Stimulated activated naive CD4-positive, alpha-beta T cell (primary cell): ENCODE measurements at places on chromosomes 11 and 22.
A peak's percentile ranks its signal among the peaks of the same experiment; 100 is the strongest.

GRCh38 chr22:39216143-39216490 is 28.7 kb downstream of the PDGFB start:
- no peak for DNase-seq

DNA sequence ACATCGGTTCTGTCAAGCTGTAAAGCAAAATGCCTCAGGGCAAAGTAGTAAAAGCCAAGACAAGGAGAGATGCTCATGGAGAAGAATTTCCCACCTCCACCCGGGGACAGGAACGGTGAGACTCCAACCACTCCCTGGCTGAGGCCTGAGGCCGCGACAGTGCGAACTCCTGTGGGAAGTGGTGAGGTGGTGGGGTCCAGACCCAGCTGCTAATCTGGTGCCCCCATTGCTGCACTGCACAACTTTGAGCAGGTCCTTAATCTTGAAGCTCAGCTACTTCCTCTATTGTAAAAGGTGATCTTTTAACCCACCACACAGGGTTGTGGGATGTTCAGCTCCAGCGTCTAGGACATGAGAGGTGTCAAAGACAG is 83.9 kb downstream of the ZC3H12C start:
- no peak for DNase-seq

DNA sequence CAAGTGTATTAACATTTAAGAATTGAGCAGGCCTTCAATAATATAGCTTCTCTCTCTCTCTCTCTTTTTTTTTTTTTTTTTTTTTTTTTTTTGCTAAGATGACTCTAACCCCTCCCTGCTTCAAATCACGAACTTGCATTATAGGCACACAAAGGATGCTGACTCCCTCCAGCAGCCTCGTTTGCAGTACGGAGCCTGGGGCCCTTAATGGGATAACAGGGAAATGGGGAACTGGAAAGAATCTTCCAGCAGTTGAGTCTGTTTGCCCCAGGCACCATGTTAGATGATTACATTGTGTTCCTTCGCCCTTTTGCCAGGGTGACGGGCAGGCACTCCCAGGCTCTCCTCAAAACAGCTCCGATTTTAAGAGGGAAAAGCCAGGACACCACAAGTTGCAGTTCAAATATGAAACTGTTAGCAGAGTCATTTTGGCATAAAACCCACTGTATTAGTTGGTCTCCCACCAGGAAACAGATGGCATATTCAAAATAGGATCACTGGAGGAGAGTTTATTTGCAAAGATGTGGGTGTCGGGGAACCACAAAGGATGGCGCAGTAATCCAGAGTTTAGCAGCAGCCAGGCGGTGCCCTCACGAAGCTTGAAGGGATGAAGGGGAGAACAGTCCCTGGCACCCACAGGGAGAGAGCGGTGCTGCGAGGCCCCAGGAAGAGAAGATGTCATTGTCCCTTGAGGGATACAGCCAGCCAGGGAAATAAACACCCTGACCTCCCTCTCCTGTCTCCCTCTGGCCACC is 26.5 kb upstream of the TREH start:
- no peak for DNase-seq

GRCh38 chr11:47154616-47155570 is 21.8 kb downstream of the ARFGAP2 start:
- DNase-seq = peak; percentile 65

DNA sequence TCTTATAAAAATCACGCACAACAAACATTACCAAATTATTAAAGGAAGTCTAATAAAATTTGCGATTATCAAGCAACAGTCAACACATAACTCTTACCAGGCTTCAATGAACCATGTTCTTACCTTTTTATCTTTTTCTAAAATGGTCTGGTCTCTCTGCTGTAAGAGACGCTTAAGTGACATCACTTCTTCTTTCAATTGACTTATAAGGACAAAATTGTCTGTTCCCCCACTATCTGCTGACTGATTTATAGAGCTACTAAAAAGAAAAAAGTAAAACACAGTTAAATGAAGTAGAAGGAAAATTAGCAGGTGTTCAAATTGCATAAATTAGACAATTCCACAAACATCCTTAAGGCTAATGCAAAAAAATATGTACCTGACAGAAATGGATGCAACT is 10.9 kb downstream of the FAM76B start:
- no peak for DNase-seq

GRCh38 chr11:130313383-130314183 is 1.1 kb downstream of the ZBTB44 start:
- peak; percentile 24 for DNase-seq

DNA sequence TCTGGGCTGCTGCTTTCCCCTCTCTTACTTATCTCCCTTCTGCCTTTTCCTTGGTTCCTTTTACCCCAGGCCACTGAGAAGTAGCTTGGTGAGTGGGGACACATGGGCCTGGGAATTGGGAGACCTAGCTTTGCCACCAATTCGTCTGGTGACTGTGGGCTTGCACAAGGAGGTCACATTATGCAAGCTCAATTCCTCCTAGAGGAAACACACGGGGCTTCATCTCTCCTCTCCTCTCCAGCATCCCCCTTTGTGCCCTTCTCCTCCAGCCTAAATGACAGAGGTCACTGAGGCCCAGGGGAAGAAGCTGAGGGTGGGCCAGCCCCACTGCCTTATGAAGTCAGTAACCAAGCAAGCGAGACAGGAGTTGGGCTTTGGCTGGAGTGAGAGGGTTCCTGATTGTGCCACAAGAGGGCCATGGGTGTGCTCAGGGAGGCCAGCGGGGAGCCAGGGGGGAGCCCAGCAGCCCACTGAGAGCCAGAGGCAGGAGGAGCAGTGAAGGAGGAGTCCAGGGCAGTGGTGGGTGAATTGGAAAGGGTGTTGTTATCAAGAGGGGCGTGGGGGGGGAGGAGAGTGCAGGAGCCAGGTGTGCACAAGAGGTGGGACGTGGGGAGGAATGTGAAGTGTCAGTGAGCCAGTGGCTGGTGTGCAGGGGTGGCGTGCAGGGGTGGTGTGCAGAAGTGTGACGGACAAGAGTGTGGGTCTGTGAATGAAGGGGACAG is 2.0 kb downstream of the CLCF1 start:
- DNase-seq = peak; percentile 27

- DNase-seq = no peak
These were observed 82.2 kb downstream of the TRAF6 start for GRCh38 chr11:36427876-36428275.

DNA sequence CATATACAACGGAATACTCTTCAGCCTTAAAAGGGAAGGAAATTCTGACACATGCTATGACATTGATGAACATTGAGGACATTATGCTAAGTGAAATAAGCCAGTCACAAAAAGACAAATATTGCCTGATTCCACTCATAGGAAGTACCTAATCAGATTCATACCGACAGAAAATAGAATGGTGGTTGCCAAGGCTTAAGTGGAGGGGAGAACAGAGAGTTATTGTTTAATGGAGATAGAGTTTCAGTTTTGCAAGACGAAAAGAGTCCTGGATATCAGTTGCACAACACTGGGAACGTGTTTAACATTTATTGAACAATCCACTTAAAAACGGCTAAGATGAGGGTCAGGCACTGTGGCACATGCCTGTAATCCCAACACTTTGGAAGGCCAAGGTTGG is 45.6 kb upstream of the HIPK3 start:
- DNase-seq = no peak

DNA sequence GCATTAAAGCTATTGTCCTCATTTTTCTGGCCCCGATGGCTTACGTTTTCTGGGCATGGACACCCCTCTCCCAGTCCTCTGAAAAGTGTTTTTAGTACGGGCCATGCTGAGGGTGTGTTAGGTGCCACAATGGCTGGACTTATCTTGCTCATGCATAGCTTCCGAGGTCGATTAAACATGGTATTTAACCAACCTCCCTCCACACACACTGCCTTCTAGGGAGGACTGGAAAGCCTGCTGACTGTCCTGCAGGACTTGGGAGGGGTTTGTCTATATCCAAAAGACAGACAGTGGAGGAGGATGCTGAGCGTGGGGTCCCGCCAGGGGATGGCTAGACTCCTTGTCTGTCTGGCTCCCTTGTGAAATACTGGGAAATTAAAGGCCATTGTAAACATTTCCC is 95.3 kb downstream of the FBXO7 start:
- no peak for DNase-seq

GRCh38 chr22:31137721-31138120 is 2.6 kb downstream of the PLA2G3 start:
- DNase-seq = no peak

- DNase-seq = no peak
These were observed 67.3 kb downstream of the HIPK3 start for GRCh38 chr11:33324302-33324985.

- DNase-seq = no peak
These were observed 39.6 kb downstream of the TSPAN18 start for GRCh38 chr11:44766112-44766971.

GRCh38 chr11:64146036-64146955 is 19.6 kb downstream of the MACROD1 start:
- peak; percentile 49 for DNase-seq

DNA sequence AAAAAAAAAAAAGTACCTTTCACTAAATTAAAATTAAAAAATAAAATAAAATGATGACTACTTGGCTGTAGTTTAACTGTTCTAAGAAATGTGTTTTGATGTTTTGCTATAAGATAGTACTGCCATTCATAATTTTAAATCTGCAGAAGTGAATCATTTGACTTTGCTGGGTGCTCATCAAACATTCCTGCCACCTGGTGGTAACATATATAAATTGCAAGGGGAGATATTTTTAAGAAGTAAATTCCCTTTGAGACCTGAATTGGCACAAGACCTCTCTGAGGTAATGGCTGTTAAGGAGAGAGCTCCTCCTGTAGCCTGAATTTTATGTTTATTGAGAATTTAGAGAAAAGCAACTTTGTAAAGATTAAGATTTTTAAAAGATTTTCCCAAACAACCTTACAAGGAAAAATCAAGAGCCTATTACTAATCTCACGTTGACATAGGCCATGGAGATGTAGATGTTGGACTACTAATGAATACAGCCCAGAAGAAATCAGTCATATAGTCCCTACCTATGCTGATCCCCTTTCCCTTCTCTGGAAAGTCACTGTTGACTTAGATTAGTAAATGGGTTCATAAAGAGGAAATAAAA is 11.9 kb upstream of the NARS2 start:
- DNase-seq = peak; percentile 24

DNA sequence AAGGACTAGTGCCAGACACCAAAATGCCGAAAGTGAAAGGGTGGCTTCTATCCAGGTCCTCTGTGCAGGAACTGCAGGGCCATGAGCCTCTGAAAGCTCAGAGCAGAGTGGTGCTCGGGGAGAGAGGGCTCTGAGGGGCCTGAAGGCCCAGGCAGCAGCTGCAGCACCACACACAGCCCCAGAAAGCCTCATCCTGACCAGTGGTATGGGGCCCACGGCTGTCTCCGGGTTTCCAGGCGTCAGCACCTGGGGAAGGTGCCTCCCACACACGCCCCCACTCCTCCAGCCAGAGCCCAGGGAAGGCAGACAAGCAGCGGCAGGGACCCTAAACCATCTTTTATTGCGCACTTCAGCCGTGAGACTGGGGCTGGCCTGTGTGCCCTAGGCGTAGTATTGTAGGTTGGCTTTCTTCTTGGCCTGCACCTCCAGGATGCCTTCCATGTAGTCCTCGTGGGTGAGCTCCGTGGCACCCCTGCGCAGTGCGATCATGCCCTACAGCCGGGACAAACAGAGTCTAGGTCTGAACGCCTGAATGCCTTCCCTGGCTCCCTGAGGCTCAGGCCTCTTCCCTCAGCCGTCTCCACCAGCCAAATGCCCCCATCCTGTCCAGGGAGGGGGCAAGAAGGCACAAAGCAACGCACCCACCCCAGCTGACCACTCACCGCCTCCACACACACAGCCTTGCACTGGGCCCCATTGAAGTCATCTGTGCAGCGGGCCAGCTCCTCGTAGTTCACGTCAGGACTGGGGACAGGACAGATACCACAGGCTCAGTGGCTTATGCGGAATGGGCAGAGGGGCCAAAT is 7.6 kb downstream of the PSMC3 start:
- DNase-seq = no peak

DNA sequence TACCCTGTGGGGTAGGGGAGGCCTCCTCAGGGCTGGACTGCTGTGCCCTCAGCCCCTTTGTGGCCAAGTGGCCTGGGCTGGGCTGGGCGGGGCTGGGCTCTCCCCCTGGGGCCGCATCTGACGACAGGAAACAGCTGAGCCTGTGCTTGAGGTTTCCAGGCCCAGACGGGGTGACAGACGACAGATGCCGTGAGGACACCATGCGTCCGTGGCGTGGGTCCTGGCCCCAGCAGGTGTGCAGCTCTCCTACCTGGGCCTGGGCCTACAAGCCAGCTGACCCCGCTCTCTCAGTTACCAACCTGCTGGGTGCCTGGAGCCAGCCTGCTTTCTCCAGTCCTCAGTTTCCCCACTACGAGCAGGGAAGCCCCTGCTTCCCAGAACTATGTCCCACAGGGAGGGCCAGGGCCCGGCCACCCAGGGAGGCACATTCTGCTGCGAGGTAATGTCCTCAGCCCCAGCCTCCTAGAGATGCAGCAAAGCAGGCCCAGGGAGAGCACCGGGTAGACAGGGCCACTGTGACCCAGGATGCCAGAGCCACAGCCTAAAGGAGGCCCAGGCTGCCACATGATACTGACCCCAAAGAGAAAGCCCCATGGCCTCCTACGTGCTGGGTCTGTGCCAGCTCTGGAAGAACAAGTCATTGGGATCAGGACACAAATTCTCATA is 181.3 kb downstream of the IGLL1 start:
- no peak for DNase-seq

DNA sequence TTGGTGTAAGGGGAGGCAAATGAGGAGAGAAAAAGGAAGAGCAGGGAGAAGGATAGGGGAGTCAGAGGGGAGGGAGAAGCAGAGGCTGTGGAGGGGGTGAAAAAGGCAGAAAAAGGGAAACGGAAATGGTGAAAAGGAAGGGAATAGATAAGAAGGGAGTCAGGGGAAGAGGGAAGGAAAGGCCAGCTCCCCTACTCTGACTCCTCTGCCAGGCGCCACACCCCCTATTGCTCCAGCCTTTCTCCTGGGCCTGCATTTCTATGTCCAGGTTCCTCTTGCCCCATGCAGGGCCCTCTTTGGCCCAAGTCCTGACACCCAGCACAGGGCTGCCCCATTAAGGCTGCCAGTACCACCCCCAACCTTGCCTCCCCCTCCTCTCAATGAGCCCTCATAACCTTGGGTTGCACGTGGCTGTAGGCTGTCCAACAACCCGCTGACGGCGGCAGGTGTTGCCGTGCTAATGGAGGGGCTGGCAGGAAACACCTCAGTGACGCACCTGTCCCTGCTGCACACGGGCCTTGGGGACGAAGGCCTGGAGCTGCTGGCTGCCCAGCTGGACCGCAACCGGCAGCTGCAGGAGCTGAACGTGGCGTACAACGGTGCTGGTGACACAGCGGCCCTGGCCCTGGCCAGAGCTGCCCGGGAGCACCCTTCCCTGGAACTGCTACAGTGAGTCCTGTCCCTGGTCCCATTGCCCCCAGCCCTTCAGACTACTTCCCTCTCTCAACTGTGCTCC is 3.4 kb upstream of the NHERF4 start:
- DNase-seq = no peak

- DNase-seq = no peak
These were observed 9.8 kb upstream of the PSMA1 start for GRCh38 chr11:14529951-14530350.

DNA sequence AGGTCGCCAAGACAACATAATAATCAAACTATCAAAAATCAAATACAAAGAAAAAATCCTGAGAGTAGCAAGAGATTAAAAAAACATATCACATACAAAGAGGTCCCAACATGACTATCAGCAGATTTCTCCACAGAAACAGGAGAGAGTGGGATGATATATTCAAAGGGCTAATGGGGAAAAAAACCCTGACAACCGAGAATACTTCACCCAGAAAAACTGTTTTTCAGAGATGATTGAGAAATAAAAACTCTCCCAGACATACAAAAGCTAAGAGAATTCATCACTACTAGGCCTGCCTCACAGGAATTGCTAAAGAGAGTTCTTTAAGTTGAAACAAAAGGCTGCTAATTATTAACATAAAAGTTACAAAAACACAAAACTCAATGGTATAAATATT is 108.1 kb downstream of the EFCAB6 start:
- no peak for DNase-seq
